ENCODE measurements at places on chromosomes 4 and X.

DNA sequence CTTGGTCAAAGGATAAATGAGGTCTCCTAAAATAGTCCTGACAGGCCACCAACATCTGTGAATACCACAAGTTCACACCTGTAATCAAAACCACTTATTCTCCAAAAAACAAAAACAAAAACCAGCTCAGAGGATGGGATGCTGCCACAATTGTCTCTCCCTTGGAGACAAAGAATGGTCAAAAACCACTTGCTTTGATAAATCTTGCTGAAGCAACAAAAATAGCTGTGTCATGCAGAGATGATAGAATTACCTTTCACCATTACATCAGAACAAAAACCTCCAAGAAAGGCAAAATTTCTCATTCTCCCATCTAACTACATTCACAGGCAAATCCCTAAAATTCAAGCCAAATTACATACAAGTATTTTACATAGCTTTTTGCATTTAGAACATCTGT lies 180.4 kb downstream of the MAML3 start:
- no peak for DNase-seq

DNA sequence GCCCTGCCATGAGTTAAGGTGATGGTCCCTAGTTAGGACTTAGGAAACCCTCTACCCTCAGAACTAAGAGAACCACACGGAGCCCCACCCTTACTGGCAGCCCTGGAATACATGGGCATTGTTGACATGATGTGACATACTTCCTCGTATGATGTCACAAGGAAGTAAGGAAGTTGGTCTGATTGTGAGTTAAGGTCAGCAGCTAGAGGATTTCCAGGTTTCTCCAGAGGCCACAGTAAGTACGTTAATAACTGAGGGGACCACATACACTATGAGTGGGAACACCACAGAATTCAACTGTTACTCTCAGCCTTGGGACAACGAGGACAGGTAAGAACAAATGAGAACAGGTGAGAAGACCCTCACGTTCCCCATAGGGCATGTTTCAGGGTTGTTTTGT lies at the start of gene MAGEB5:
TSS of gene MAGEB5 (plus strand) at position 301 of the 400 bp plus-strand sequence. CDS start 1,133 bp downstream, outside the sequence.
- DNase-seq, result no peak

- peak; percentile 77 for DNase-seq
Measured at GRCh38 chrX:107718156-107718621, 57.4 kb downstream of the TSC22D3 start.

- DNase-seq, result peak; percentile 39
Measured at GRCh38 chrX:42107495-42108488, 184.4 kb upstream of the CASK start.

- DNase-seq, result no peak
Measured at GRCh38 chrX:72130762-72131250, 909 bp downstream of the RTL5 start.

DNA sequence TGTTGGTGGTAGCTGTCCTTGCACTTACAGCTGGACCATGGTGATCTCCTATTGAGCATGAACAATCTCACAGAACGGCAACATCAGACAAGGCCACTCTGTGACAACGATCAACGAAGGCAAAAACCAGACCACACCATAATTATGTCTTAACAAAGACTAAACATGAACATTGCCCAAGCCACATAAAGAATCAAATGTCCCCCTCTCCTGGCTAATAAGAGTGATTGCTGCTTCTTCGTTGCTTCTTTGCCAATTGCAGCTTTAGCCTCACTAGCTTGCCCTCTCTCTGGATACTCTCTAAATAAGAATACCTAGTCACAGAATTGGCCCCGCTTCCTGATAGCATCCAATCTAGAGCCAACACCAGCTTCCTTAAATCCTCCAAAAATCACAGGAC lies 41.5 kb upstream of the PGRMC1 start:
- no peak for DNase-seq

GRCh38 chr4:158543191-158543590 lies 21.5 kb downstream of the RXFP1 start:
- DNase-seq, result no peak

DNA sequence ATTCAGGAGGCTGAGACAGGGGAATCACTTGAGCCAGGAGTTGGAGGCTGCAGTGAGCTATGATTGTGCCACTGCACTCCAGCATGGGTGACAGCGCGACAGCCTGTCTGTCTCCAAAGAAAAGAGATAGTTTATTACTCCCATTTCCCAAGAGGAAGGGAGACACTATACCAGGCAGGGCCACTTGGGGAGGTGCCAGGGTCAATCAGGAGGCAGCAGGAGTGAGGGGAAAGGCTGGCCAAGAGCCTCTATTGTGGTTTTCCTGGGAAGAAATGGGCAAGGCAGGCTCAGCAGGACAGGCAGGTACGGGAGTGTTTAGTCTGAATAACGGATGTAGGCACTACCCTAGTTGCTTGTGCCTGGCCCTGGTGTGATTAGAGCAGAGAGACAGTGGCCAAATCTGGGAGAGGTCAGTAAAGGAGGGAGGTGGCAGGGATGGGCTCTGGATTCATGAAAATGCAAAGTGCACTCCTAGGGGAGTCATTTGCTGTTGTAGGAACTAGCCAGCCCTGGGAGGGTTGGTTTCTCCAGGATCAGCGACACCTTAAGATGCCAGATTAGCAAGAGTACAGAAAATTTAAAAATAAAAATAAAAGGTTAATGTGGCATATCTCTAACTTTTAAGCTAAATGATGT lies 20.2 kb upstream of the CDKN2AIP start:
- DNase-seq, result no peak

- DNase-seq, result no peak
Measured at GRCh38 chrX:153625271-153626024, 21.6 kb upstream of the DUSP9 start.

- DNase-seq, result no peak
Measured at GRCh38 chr4:148790691-148791090, 348.5 kb upstream of the NR3C2 start.

DNA sequence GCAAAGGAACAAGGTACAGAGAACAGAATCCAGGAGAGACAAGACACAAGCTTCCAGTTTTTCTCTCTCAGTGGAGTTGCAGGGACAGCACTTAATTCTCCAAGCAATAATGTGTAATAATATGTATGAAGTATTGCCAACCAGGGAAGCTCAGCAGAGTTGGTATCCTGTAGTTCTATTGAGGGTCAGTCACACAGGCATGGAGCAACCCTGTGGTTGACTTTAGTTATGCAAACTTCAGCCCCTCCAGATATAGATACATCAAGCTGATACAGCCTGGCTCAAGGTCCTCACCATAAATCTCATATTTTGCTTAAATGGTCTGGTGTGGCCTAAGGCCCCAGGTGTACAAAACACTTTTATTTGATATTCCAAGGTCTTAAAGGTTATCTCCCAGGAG lies 248.6 kb upstream of the EPHA5 start:
- DNase-seq, result no peak

DNA sequence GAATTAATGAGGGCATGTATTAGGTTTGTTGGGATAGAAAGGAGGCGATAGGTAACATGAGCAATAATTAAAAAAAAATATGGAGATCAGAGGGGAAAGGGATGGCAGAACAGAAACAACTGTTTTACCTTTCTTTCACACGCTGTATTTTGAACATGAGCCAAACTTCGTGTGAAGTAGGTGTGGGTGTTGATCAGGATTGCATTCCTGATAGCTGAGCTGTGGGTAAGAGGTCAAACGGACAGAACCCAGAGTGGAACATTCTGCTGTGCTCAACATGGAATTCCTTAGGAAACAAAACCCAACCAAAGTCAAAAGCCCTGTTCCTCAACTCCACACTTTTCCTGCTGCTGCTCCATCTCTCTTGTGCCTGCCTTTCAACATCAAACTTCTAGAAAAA lies 162.5 kb upstream of the CASK start:
- no peak for DNase-seq

DNA sequence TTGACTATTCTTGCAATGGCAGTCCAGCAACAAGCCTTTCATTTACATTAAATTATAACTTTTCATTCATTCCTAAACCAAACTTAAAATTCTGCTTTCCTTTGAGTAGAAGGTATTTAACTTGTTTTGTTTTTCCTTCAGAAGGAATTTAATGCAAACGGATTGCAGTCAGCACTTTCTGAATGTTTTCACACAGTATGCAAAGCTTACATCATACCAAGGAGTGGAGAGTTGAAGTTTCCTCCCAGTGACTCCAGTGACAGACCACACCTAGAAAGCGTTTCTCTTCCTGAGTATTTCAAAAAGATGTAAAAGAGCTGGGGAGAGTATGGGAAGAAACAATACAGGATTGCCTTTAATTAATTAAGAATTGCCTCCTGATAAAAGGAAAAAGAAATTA lies 8.1 kb downstream of the EPGN start:
- DNase-seq, result no peak

DNA sequence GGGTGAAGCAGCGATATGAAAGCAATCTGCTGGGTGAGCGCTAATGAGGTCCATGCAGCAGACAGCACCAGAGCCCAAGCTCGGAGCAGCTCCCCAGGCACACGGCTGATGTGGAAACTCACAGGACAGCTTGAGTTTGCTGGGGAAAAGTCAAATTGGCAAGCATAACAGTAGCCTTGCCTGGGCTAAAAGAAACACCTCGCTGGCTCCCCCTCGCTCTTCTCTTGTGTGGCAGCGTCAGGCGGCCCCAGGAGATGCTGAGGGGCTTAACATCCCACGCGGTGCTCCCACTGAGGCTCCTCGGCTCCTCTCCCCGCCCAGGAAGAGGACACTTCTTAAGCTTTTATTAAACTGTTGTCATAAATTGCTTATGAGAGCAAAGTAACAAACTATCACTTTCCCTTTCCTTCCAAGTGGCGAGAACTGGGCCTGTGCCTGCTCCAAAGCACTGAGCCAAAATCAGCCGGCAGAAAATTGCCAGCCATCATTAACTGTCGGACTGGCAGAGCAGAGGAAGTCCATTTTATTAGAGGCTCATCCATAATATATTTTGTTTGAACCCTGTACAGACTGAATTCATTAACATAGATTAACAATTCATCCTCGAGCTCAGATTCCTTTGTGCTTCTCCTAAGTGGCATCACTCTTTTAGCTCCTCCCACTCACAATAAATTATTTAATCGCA lies 111.4 kb downstream of the TSPAN5 start:
- no peak for DNase-seq

DNA sequence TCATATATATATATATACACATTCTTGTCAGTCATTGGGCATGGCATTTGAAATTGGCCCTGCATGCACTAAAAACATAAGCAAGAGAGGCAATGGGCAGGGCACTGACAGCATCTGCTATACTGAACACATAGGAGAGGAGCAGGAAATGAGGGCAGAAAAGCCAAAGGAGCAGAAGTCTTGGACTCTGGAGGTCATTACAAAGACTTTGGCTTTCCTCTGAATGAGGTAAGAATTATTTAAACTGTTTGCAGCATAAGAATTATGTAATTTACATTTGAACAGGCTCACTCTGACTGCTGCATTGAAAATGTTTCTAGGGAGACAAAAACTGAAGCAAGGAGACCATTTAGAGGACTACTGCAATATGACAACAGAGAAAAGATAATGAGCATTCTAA lies 396.5 kb downstream of the PRDM5 start:
- no peak for DNase-seq

DNA sequence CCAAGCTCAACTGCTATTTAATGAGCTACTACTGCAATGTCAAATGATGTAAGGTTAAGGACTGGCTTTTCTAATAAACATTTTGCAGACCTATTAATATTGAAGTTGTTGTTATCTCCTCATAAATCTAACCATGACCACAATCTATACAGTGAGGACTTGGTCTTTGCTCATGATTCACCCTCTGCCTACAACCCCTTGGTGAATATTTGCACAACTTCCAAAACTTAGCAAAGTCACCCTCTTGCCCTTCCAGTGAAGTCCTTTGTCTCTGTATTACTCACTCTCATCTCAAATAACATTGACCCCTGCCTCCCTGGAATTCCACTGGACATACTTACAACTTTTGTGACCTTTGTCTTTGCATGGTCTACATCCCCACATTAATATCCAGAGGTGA lies 204.5 kb downstream of the KCNIP4 start:
- DNase-seq, result no peak

DNA sequence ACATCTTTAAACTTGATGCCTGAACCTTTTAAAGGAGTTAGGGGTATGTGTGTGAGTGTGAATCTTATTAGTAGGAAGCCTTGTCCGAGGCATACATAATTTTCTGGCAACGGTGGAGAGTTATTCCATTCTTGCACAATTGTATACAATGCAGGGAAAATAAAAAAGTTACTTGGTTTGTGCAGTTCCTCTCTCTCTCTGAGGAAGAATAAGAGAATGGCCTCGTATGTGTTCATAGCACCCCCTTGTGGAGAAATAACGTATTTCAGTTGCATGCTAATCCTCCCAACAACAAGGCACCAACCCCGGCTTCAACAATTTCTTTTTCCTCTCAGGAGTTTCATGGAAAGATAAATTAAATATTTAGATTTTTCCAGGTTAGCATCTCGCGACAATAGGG lies 33.7 kb upstream of the FGF13 start:
- DNase-seq, result peak; percentile 2

DNA sequence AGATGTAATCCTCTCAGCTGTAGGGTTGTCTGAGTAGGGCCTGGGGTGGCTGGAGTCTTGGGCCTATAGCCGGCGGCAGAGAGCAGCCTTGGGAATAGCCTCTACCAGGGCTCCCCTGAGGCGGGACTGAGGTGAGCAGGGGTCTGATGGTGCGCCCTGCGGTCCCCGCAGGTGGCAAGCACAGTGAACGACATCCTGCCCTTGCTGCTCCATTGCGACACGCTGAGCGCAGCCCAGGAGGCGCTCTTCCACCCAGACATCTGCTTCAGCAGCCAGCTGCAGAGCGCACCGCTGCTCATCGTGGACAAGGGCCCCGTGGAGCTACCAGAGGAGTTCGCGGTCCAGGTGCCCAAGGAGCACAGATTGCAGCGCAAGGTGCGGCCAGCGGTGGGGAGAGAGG lies 317.0 kb downstream of the ADGRL3 start:
- DNase-seq, result no peak

DNA sequence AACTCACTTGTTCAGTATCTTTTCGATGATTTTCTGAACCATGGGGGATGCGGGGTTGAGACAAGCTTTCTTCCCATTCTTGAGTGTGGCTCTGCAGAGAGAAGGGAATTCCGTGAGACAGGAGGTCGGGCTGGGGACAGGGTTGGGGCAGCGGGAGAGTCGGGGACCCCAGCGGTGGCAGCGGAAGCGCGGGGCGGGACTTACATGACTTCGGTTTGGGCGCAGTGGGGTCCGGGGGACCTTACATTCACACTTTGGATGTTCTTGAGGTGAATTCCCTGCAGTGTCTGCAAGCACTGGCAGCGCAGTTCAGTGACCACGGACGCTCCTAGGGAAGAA lies 434 bp downstream of the CXCL3 start:
- DNase-seq, result no peak
